ENCODE measurements at places on chromosomes 3 and 15. TPM values are rescaled to one million over a fixed set of nuclear protein-coding genes. Genes with fewer than 3 reads are reported as not detected.

Gene FETUB
- total RNA-seq, result not detected

DNA sequence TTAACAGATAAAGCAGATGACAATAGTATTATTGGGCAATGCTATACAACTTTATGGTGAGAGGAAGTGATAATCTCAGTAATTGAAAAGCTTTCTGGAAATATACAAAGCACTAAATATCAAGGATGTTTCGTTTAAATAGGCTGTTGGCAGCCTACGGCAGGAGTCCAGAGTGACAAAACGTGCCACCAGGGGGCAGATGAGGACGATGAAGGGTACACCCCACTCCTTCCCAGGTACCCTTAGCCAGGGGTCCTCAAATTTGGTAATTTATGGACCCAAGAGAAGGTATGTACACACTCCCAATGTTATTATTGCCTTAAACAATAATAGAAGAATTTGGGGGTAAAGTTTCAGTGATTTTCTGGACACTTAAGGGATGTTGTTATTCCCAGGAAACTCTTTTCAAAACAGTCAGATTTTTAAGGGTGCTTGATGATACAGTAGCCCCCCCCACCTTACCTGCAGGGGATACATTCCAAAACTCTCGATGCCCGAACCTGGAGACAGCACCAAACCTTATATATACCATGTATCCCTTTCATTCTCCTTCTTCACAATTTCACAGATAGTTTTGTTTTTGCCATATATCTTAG is 1.4 kb upstream of the MAGEL2 start:
- no peak overlapping the region for H3K27ac ChIP-seq
- H3K36me3 ChIP-seq, result no peaks in the 10 kb centered on the region
- peak; percentile 57 for DNase-seq
- peaks cover 6% of the 10 kb centered on the region for H3K27me3 ChIP-seq
- no peaks in the 10 kb centered on the region for H3K4me1 ChIP-seq
- H3K4me3 ChIP-seq, result no peak overlapping the region

DNA sequence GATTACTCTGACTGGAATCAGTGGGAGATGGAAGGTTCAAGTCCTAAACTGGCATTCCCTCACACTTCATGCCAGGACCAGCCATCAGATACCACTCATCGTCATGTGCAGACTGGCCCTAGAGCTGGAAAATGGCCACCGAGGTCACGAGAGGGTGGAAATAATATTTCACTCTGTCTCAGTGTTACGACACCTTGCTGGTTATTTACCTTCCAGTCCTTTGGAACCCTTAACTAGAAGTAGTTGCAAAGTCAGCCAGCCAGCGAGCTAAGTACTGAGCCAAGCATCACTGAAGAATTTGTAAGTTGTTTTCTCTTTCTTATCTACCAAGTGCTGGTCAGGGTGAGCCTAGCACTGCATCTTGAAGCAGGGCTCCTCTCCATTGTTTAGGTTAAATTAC is 309.9 kb upstream of the RASGRP1 start:
- no peak for DNase-seq
- H3K27ac ChIP-seq, result no peak overlapping the region
- no peaks in the 10 kb centered on the region for H3K36me3 ChIP-seq

GRCh38 chr3:166340604-166341266 is 503.5 kb upstream of the BCHE start:
- H3K27ac ChIP-seq, result no peak overlapping the region
- no peaks in the 10 kb centered on the region for H3K4me1 ChIP-seq
- no peak overlapping the region for H3K4me3 ChIP-seq
- no peak for DNase-seq

DNA sequence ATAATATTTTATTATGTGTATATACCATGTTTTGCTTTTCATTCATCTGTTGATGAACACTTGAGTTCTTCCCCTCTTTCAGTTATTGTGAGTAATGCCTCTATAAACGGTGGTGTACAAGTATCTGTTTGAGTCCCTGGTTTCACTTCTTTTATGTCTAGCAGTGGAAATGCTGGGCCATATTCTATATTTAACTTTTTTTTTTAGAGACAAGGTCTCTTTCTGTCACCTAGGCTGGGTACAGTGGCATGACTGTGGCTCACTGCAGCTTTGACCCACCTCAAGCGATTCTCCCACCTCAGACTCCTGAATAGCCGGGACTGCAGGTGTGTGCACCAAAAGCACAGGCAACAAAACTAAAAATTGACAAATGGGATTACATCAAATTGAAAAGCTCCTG is 19.9 kb downstream of the GOLM2 start:
- peaks cover 23% of the 10 kb centered on the region for H3K36me3 ChIP-seq
- DNase-seq, result peak; percentile 49
- peak overlapping the region; percentile 96 for H3K27ac ChIP-seq
- no peaks in the 10 kb centered on the region for H3K27me3 ChIP-seq
- H3K4me3 ChIP-seq, result peak overlapping the region; percentile 32
- H3K4me1 ChIP-seq, result peaks cover 40% of the 10 kb centered on the region

Gene CIAO2A
- total RNA-seq, result 99.4 TPM

- DNase-seq, result no peak
- H3K4me1 ChIP-seq, result no peaks in the 10 kb centered on the region
- H3K27me3 ChIP-seq, result no peaks in the 10 kb centered on the region
- H3K4me3 ChIP-seq, result no peak overlapping the region
Observed at GRCh38 chr3:77539677-77540076, 499.8 kb downstream of the ROBO2 start.

- H3K4me1 ChIP-seq, result no peaks in the 10 kb centered on the region
- no peaks in the 10 kb centered on the region for H3K36me3 ChIP-seq
- H3K27me3 ChIP-seq, result peaks cover 3% of the 10 kb centered on the region
- no peak overlapping the region for H3K4me3 ChIP-seq
Observed at GRCh38 chr3:133972156-133972555, 57.6 kb downstream of the SLCO2A1 start.

GRCh38 chr3:37885814-37886213 is 24.1 kb downstream of the CTDSPL start:
- H3K27me3 ChIP-seq, result no peaks in the 10 kb centered on the region
- H3K36me3 ChIP-seq, result no peaks in the 10 kb centered on the region
- no peak for DNase-seq
- no peak overlapping the region for H3K4me3 ChIP-seq
- H3K4me1 ChIP-seq, result no peaks in the 10 kb centered on the region

Gene AMOTL2
- total RNA-seq, result not detected

- no peak overlapping the region for H3K27ac ChIP-seq
- no peak overlapping the region for H3K4me3 ChIP-seq
- peaks cover 3% of the 10 kb centered on the region for H3K36me3 ChIP-seq
- no peak for DNase-seq
Observed at GRCh38 chr15:51496246-51496645, 126.3 kb downstream of the DMXL2 start.

DNA sequence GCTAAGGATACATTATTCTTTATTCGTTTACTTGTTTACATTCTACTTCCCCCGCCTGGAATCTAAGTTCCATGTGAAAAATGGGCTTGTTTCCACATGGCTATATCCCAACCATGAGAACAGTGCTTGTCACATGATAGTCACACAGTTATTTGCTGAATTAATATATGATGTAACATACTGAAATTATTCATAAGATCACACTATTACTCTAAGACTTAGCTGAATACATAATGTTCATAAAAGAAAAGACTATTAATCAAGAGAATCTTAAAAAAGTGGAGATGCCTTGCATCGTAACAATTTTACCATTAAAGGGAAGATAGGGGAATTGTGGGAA is 6.5 kb downstream of the PBRM1 start:
- peaks cover 38% of the 10 kb centered on the region for H3K4me1 ChIP-seq
- no peak overlapping the region for H3K4me3 ChIP-seq
- DNase-seq, result no peak
- H3K27ac ChIP-seq, result peak overlapping the region; percentile 79
- H3K36me3 ChIP-seq, result peaks cover 48% of the 10 kb centered on the region
- no peaks in the 10 kb centered on the region for H3K27me3 ChIP-seq

Gene C3orf85
- total RNA-seq, result not detected

GRCh38 chr15:98801234-98801561 is 152.9 kb downstream of the IGF1R start:
- peak; percentile 29 for DNase-seq
- no peaks in the 10 kb centered on the region for H3K27me3 ChIP-seq
- H3K4me3 ChIP-seq, result no peak overlapping the region
- H3K4me1 ChIP-seq, result peaks cover 44% of the 10 kb centered on the region

- H3K4me1 ChIP-seq, result peaks cover 87% of the 10 kb centered on the region
- peak overlapping the region; percentile 21 for H3K27ac ChIP-seq
- H3K4me3 ChIP-seq, result no peak overlapping the region
- no peaks in the 10 kb centered on the region for H3K27me3 ChIP-seq
- DNase-seq, result no peak
Observed at GRCh38 chr3:59446775-59447465, 397.1 kb upstream of the CFAP20DC start.

Gene LRRN1
- 1.3 TPM for total RNA-seq

Gene SENP7
- total RNA-seq, result 9.6 TPM

GRCh38 chr3:50550079-50550736 is 17.3 kb downstream of the C3orf18 start:
- no peak overlapping the region for H3K27ac ChIP-seq
- peaks cover 5% of the 10 kb centered on the region for H3K4me1 ChIP-seq
- no peaks in the 10 kb centered on the region for H3K36me3 ChIP-seq
- H3K4me3 ChIP-seq, result no peak overlapping the region

Gene NEK11
- total RNA-seq, result 1.6 TPM

DNA sequence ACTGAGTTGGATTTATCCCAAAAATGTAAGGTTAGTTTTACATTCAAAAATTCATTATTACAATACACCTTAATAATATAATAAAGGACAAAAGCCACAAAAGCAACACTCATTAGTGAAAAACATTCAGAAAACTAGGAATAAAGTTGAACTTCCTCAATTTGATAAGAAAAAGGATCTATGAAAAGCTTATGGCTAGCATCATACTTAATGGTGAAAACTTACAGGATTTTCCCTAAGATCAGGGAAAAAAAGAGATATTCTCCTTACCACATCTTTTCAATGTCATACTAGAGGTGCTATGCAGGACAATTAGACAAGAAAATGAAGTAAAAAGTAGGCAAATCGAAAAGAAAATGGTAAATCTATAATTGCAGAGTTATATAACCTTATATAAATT is 279.9 kb downstream of the CGGBP1 start:
- no peak overlapping the region for H3K4me3 ChIP-seq
- H3K36me3 ChIP-seq, result no peaks in the 10 kb centered on the region
- peaks cover 11% of the 10 kb centered on the region for H3K27me3 ChIP-seq

Gene SUMF1
- 6.4 TPM for total RNA-seq

Gene TSC22D2
- 16.7 TPM for total RNA-seq

Gene ZNF619
- 5.7 TPM for total RNA-seq

Gene C2CD4A
- total RNA-seq, result 1.0 TPM

DNA sequence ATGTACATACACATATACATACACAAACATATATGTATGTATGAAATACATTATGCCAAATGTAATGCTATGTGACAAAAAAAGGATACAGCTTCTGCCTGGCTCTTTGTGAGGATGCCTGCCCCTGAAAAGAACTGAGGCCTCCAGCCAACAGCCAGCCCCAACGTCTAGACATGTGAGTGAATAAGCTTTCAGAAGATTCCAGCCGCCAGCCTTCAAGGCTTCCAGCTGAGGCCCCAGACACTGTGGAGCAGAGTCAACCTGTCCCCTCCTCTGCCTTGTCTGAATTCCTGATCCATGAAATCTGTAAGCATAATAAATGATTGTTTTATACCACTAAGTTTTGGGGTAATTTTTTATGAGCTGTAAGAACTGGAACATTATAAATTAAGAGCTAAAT is 24.7 kb downstream of the GXYLT2 start:
- no peaks in the 10 kb centered on the region for H3K36me3 ChIP-seq
- H3K4me1 ChIP-seq, result no peaks in the 10 kb centered on the region
- no peak overlapping the region for H3K4me3 ChIP-seq
- no peak overlapping the region for H3K27ac ChIP-seq
- peaks cover 4% of the 10 kb centered on the region for H3K27me3 ChIP-seq

DNA sequence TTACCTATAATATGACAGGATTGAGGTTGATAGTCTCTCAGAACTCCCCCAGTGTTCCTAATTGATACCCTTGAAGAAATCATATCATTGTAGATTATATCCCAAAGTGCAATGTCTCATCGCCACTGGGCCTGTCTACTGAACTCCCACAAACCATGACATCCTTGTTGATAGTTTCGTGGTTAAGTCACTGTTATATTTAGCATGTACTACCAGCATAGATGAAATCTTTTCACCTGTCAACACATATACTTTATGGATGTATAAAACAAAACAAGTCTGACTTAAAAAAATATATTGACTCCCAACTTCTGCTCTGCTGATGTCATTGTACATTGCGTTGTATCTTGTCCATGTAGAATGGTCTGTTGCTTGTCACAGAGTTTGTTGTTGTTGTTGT is 128.1 kb downstream of the IQCH start:
- H3K36me3 ChIP-seq, result no peaks in the 10 kb centered on the region
- H3K27me3 ChIP-seq, result peaks cover 6% of the 10 kb centered on the region
- H3K4me1 ChIP-seq, result no peaks in the 10 kb centered on the region
- no peak overlapping the region for H3K27ac ChIP-seq

DNA sequence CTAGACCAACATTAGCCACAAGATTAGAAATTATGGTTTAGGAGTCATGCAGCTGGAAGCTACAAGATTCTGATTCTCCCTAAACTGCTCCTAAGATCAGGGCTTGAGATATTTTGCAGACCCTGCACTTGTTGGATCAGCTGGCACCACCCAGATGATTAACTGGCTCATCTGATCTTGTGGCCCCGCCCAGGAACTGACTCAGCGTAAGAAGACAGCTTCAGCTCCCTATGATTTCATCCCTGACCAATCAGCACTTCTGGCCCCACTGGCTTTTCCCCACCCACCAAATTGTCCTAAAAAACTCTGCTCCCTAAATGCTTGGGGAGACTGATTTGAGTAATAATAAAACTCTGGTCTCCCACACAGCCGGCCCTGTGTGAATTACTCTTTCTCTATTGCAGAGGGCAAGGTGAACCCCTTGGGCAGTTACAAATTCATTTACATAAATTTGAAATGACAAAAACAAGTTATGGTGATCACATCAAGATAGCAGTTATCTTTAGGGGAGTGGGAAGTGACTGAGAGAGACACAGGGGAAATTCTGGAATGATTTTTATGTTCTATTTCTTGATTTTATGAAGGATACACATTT is 76.5 kb downstream of the CD200R1L start:
- no peak overlapping the region for H3K27ac ChIP-seq
- peaks cover 17% of the 10 kb centered on the region for H3K4me1 ChIP-seq
- H3K27me3 ChIP-seq, result no peaks in the 10 kb centered on the region
- no peaks in the 10 kb centered on the region for H3K36me3 ChIP-seq
- DNase-seq, result peak; percentile 69

DNA sequence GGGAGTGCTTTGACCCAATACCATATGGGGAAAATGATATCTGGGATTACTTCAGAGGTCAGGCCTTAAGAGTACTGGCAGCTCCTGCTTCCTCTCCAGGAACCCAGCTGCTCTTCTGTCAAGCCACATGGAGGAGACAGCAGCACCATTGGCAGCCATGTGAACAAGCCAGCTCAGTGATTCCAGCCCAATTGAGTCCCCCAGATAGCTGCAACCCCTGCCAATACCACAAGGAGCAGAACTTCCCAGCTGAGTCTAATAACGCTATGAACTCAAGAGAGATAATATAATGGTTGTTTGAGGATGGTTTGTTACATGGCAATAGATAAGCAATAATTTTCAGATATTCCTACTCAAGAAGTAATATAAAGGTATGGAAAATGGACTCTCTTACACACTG is 126.8 kb upstream of the CPNE4 start:
- peaks cover 1% of the 10 kb centered on the region for H3K27me3 ChIP-seq
- no peak for DNase-seq
- H3K36me3 ChIP-seq, result no peaks in the 10 kb centered on the region
- no peak overlapping the region for H3K4me3 ChIP-seq
